ENCODE measurements at places on chromosomes 5 and 9. TPM values are rescaled to one million over a fixed set of nuclear protein-coding genes. Genes with fewer than 3 reads are reported as not detected.
A peak's percentile ranks its signal among the peaks of the same experiment; 100 is the strongest.

CSF2 gene
- total RNA-seq, result not detected

COL5A1 gene
- not detected for total RNA-seq

EQTN gene
- total RNA-seq, result not detected

DNA sequence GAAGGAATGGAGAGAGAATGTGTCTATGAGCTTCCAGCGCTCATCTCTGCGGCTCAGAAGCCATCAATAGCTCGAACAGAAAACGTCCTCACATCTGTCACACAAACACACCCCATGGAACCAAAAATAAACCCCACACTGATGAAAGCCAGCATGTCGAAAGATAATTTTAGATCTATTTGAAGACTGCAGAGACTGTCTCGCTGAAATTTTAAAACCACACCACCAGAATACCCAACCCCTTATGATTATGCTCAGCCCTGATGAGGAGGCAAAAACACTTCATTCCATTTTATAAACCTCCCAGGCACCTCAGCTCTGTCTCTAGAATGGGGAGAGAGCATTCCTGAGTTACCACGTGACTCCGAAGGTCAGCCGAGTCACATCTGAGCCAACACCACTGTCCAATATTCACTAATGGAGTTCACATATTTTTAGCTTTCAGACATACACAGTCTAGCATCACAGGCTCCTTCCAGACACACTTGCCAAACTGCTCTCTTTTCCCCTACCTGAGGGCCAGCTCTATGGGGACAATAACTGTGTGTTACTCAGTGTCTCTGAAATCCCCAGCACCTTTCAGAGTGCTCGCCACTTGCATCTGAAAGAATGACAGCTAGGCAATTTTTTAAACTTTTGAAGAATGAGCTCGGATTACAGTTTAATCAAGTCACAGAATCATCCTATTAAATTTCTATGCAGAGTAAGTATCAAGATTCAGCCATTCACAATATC, 63.2 kb downstream of the SERINC5 start:
- DNase-seq, result no peak

DNA sequence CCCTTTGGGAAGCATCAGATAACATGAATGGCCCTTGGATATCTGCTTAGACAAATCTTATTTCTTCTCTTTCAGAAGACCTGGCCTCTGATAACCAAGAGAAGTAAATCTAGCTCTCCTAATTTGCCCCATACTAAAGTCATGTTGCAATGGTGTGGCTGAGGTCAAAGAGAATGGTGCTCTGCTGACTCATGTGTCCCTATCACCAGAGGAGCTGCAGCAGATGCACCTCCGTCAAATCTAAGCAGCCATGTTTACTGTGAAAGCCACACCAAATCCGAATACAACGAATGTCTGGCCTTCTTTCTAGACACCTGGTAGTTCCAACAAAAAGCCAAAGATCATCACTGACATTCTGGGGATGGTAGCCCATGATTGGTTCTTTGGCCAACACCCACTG, 23.2 kb downstream of the RETREG1 start:
- DNase-seq, result no peak

GRCh38 chr9:127283917-127284497, 19.4 kb downstream of the GARNL3 start:
- DNase-seq, result peak; percentile 68

DNA sequence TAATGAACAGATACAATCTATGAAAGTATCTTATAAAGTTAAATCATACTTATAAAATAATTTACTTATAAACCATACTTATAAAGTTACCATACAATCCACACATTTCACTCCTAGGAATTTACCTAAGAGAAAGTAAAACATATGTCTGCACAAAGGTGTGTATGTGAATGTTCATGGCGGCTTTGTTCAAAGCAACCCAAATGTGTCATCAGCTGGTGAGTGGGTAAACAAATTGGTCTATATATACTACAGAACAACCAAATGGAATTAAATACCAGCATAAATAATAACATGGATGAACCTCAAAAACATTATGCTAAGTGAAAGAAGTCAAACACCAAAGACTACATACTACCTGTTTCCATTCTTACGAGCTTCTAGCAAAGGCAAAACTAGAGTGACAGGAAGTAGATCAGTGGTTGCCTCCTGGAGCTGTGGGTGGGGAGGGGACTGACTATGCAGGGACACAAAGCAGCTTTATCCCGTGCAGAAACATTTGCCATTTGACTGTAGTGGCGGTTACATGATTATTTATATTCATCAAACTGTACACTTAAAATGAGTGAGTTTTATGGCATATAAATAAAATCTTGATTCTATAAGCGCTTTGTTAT, 10.6 kb downstream of the TRAF1 start:
- no peak for DNase-seq

- no peak for DNase-seq
These were observed 16.6 kb downstream of the SPTLC1 start for GRCh38 chr9:92098638-92099037.
